ENCODE measurements at places on chromosomes 5 and 9. TPM values are rescaled to one million over a fixed set of nuclear protein-coding genes. Genes with fewer than 3 reads are reported as not detected.

- H3K4me1 ChIP-seq, result peaks cover 29% of the 10 kb centered on the region
- H3K36me3 ChIP-seq, result no peaks in the 10 kb centered on the region
- H3K27ac ChIP-seq, result no peak overlapping the region
- H3K27me3 ChIP-seq, result no peaks in the 10 kb centered on the region
- H3K4me3 ChIP-seq, result no peak overlapping the region
Measured at GRCh38 chr5:125409861-125410536, 663.6 kb upstream of the ZNF608 start.

- H3K36me3 ChIP-seq, result no peaks in the 10 kb centered on the region
- H3K27me3 ChIP-seq, result no peaks in the 10 kb centered on the region
- no peak for DNase-seq
- H3K4me3 ChIP-seq, result no peak overlapping the region
- H3K4me1 ChIP-seq, result no peaks in the 10 kb centered on the region
Measured at GRCh38 chr5:27011274-27011673, 27.1 kb downstream of the CDH9 start.

DNA sequence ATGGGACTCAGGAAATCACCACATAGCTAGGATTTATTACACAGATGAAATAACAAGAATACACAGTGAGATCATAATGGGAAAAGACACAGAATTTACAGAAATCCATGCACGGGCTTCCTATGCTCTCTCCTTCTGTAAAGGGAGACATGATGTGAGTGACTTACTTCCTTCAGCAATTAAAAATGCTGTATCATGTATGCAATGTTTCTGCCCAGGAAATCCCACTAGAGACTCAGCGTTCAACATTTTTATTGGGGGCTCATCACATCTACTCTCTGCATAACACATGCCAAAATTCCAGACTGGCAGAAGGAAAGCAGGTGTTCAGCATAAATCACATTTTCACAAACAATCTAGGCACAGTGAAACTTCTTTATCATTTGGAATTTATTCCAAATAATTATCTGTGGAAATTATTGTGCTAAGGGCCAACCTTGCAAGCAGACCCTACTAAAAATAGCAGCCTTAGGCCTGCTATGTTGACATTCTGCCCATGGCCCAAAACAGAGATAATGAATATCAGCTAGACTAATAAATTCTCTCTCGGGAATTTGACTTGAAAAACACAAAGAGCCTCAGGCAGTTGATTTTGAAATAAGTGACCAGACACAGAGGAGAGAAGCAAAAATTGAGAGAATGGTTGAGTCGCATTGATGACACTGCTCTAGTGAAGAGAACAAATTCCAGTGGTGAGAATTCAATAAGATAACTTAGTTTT lies 31.4 kb upstream of the SELENOP start:
- no peaks in the 10 kb centered on the region for H3K27me3 ChIP-seq
- no peak for DNase-seq
- no peak overlapping the region for H3K27ac ChIP-seq
- H3K4me1 ChIP-seq, result peaks cover 4% of the 10 kb centered on the region
- no peak overlapping the region for H3K4me3 ChIP-seq

TICAM2 gene
- 9.0 TPM for total RNA-seq

PCDHA3 gene
- not detected for total RNA-seq
